Breast epithelium (tissue), 4 donors: ENCODE measurements at places on chromosomes 7 and 10.

GRCh38 chr7:50584793-50585408 lies 19.7 kb upstream of the DDC start:
- H3K27me3 ChIP-seq: no peaks in the 10 kb centered on the region
- no peaks in the 10 kb centered on the region for H3K36me3 ChIP-seq
- H3K4me1 ChIP-seq: no peaks in the 10 kb centered on the region
- H3K27ac ChIP-seq: no peak overlapping the region
- no peak overlapping the region for H3K4me3 ChIP-seq

- H3K27me3 ChIP-seq: no peaks in the 10 kb centered on the region
- no peak overlapping the region for H3K27ac ChIP-seq
- no peaks in the 10 kb centered on the region for H3K36me3 ChIP-seq
- no peaks in the 10 kb centered on the region for H3K4me1 ChIP-seq
- DNase-seq: no peak
Measured at GRCh38 chr7:142833174-142834048, 21.5 kb upstream of the EPHB6 start.

DNA sequence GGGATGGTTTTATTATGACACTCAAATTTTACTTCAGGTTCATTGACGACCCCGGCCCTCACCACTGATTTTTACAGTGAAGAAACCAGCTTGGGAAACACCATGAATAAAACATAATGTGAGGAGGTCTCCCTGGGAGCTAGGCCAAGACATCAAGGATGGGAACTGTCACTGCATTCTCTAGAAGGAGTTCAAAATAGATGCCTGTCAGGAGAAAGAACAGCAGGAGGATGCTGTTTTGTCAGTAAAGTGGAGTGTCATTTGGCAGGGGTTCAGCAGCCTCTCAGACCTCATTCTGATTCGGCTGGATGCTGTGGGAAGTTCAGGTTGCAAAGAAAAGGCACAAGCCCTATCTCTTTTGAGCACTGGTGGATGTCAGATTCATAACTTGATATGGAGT lies 360.3 kb upstream of the C7orf33 start:
- no peaks in the 10 kb centered on the region for H3K36me3 ChIP-seq
- no peak overlapping the region for H3K4me3 ChIP-seq
- no peak for DNase-seq
- H3K4me1 ChIP-seq: no peaks in the 10 kb centered on the region

DNA sequence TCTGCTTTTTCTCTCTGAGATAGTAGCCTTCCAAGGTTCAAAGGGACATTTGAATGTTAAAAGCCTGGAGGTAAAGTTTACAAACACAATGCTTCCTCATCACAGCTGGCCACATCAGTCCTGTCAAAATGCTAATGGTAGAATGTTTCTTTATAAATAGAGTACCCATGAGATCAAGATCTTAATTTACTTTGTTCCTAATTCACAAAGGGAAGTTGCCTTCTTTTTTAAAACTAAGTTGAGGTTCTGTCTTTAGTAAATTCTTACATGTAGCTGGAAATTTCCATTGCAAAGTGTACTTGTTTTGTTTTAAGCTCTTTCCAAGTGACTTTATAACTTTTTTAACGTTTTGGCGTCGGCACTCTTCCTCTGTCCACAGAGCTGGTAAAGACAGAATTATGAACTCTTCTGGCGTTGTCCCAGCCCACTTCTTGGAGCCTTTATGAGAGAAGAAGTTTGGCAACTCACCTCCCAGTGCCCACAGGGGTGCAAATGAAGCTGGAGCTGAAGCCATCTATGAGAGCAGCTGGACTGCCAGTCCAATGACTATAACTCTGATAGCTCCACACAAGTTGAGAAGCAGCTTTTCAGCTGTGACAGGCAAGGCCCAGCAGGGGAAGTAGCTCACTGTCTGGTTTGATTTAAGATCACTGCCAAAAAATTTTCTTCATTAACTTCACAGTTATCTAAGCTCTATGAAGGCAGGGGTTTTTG lies 23.3 kb downstream of the FZD1 start:
- no peaks in the 10 kb centered on the region for H3K36me3 ChIP-seq
- no peaks in the 10 kb centered on the region for H3K4me1 ChIP-seq
- peak overlapping the region; percentile 57 for H3K27ac ChIP-seq
- H3K27me3 ChIP-seq: no peaks in the 10 kb centered on the region
- DNase-seq: no peak
- H3K4me3 ChIP-seq: no peak overlapping the region

- no peaks in the 10 kb centered on the region for H3K36me3 ChIP-seq
- no peak overlapping the region for H3K27ac ChIP-seq
- no peak for DNase-seq
- H3K4me3 ChIP-seq: no peak overlapping the region
- no peaks in the 10 kb centered on the region for H3K27me3 ChIP-seq
Measured at GRCh38 chr7:135706038-135706742, 21.8 kb downstream of the SLC13A4 start.

GRCh38 chr10:74683621-74684364 lies 142.6 kb upstream of the KAT6B start:
- H3K27ac ChIP-seq: no peak overlapping the region
- H3K36me3 ChIP-seq: no peaks in the 10 kb centered on the region
- H3K27me3 ChIP-seq: no peaks in the 10 kb centered on the region
- H3K4me1 ChIP-seq: no peaks in the 10 kb centered on the region
- H3K4me3 ChIP-seq: no peak overlapping the region
- no peak for DNase-seq

- DNase-seq: no peak
- H3K27ac ChIP-seq: peak overlapping the region; percentile 90
- peaks cover 35% of the 10 kb centered on the region for H3K4me1 ChIP-seq
- no peaks in the 10 kb centered on the region for H3K27me3 ChIP-seq
Measured at GRCh38 chr10:124743191-124744101, 732 bp downstream of the FAM53B start.

DNA sequence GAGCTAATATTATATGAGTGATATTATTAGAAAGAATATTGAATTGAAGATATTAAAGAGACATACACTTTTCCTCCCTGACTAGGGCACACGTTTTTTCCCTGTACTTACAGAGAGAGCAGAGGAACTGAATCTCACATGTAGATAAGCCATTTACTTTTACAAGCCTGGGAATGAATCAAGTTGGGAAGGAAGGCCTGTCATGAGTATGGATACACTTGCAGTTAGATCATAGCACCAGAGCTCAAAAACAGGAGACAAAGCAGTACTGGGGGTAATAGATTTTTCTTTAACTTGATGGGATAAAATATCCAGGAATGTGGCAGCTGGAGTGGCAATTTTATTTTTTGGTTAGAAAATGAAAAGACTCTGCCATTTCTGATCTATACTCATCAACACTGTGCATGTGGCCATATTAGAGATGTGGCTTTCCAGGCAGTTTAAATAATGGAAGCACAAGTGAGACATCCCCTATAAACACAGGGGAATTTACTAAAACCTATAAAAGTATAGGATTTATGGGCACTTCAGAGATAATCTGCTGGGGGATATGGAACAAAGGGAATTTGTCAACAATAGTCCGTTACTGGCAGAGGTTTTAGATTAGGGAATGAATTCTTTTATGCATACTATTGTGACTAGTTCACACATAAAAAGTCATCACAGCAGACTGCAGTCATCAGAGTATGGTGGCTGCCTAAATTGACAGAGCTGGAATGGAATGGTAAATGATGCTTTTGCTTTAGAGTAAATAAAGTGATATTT lies 657.7 kb upstream of the MBL2 start:
- no peaks in the 10 kb centered on the region for H3K36me3 ChIP-seq
- DNase-seq: no peak
- no peak overlapping the region for H3K27ac ChIP-seq
- no peaks in the 10 kb centered on the region for H3K4me1 ChIP-seq
- no peak overlapping the region for H3K4me3 ChIP-seq

DNA sequence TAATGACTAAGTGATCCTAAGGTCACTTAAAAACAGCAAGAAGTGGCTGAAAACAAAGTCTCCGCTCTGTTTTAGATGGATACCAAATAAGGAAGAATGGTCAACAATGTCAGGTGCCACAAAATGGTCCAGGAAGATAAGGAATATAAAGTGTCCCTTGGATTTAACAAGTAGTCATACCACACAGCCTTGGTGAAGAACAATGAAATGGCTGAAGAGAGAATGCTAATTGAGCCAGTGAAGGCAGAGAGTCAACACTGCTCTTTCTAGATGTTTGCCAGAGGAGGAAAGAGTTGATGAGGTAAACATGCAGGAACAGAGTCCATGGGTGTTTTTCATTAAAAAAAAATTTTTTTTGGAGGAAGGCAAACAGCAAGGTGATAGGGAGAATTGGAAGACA lies 2.1 kb upstream of the CASD1 start:
- no peak for DNase-seq
- H3K36me3 ChIP-seq: no peaks in the 10 kb centered on the region
- H3K4me1 ChIP-seq: no peaks in the 10 kb centered on the region
- no peaks in the 10 kb centered on the region for H3K27me3 ChIP-seq

- DNase-seq: no peak
- peaks cover 29% of the 10 kb centered on the region for H3K4me1 ChIP-seq
- peaks cover 7% of the 10 kb centered on the region for H3K36me3 ChIP-seq
- peak overlapping the region; percentile 92 for H3K27ac ChIP-seq
- H3K27me3 ChIP-seq: no peaks in the 10 kb centered on the region
Measured at GRCh38 chr10:73786512-73786885, 1.1 kb downstream of the ZSWIM8 start.

DNA sequence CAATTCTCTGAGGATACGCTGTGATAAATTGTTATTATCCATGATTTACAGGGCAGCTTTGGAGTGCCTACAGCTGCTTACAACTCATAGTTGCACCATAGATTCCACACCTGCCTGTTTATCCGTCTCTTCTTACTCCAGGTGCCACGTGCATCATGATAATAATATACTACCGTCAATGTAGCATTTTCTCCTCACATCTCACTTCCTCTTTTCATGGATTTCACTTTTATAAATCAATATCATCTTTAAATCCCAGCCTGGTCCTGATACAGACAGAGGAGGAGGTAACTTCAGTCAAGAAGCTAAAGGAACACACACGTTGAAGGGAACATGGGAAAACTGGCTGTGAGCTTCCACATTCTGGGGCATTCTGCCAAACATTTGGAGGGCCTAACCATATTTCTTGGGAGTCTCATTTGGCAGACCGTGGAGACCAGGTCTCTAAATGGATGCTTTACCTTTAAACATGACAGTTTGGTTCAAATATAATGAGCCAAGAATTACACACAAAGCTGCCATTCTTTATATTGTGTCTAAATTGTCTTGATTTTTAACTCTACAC lies 2.4 kb downstream of the CH25H start:
- DNase-seq: no peak
- H3K27me3 ChIP-seq: no peaks in the 10 kb centered on the region
- no peak overlapping the region for H3K27ac ChIP-seq
- no peaks in the 10 kb centered on the region for H3K36me3 ChIP-seq

GRCh38 chr7:74029089-74029785 lies 1.3 kb downstream of the ELN start:
- peak overlapping the region; percentile 65 for H3K4me3 ChIP-seq
- H3K27me3 ChIP-seq: no peaks in the 10 kb centered on the region
- H3K36me3 ChIP-seq: no peaks in the 10 kb centered on the region
- H3K4me1 ChIP-seq: peaks cover 25% of the 10 kb centered on the region
- no peak for DNase-seq

DNA sequence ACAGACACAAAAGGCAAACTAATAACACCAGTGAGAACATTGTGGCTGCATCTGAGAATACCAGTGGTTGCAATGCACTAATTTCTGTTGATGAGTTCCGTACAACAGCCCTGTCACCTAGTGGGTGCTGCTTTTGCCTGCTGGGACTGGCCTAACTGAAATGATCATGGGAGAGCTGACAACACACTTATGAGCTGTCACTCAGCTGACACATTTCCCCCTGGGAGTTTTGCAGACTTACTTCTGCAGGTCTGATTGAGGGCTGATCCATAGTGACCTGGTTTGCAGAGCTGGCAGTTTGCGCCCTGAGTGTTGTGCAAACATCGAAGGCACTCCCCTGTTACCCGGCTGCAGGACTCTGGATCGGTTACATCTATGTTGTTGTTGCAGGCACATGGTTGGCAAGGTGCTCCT lies 60.6 kb upstream of the LAMB1 start:
- no peak for DNase-seq
- H3K27me3 ChIP-seq: no peaks in the 10 kb centered on the region
- H3K4me3 ChIP-seq: no peak overlapping the region
- no peaks in the 10 kb centered on the region for H3K36me3 ChIP-seq
- no peak overlapping the region for H3K27ac ChIP-seq
- H3K4me1 ChIP-seq: no peaks in the 10 kb centered on the region

DNA sequence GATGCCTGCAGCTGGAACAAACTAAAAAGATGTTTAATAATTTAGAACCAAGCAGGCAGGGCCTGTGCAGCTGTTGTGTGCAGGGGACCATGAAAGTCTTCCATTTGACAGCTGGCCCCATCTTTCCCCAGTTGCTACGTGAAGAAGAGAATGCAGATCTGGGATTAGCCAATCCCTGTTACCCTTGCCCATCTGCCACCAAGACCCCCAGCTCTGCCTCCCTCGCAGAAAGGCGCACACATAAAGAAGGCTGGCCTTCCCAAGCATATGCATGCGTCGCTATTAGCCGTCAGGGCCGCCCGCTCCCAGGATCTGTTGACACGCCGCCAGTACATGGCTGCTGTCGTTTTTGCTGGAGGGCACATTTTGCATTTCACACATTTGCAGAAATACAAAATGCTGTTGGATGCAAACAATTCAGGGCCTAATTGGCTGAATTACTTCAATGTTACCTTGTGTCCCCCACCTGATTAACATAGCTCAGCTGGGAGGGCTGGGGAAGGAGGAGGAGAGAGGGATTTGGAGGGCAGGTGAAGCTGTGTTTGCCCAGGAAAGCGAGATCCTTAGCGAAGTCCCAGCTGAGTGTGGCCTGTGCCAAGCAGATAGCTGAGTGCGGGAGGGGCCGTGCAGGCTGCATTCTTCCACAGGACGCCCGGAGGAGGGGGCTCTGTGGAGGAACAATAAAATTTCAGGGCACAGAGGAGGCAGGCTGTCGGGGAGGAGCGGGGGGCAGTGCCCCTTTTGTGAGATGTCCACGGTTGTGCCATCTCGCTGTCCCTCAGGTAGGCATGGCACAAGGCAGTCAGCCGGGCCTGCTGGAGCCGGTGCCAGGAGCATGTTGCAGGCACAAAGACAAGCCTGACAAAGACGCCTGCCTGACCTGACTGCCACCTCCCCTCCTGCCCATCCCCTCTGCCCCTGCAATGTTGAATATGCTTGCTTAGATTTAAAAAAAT lies 443.0 kb upstream of the MKI67 start:
- no peak overlapping the region for H3K4me3 ChIP-seq
- H3K27ac ChIP-seq: no peak overlapping the region
- no peaks in the 10 kb centered on the region for H3K27me3 ChIP-seq
- no peaks in the 10 kb centered on the region for H3K36me3 ChIP-seq
- no peaks in the 10 kb centered on the region for H3K4me1 ChIP-seq

- H3K4me3 ChIP-seq: no peak overlapping the region
- no peaks in the 10 kb centered on the region for H3K27me3 ChIP-seq
- no peaks in the 10 kb centered on the region for H3K4me1 ChIP-seq
- no peak for DNase-seq
- H3K27ac ChIP-seq: no peak overlapping the region
Measured at GRCh38 chr7:84509522-84509921, 314.9 kb upstream of the SEMA3A start.
